Stimulated activated CD8-positive, alpha-beta memory T cell treated with anti-CD3 and anti-CD28 coated beads, Interleukin-7, amount 100 ng/mL, for 4 hours (primary cell): ENCODE measurements at places on chromosomes 1 and 21.

- no peak for DNase-seq
Observed at GRCh38 chr1:214636436-214636835, 33.4 kb downstream of the CENPF start.

- DNase-seq, result no peak
Observed at GRCh38 chr1:208159555-208160258, 84.5 kb downstream of the PLXNA2 start.

DNA sequence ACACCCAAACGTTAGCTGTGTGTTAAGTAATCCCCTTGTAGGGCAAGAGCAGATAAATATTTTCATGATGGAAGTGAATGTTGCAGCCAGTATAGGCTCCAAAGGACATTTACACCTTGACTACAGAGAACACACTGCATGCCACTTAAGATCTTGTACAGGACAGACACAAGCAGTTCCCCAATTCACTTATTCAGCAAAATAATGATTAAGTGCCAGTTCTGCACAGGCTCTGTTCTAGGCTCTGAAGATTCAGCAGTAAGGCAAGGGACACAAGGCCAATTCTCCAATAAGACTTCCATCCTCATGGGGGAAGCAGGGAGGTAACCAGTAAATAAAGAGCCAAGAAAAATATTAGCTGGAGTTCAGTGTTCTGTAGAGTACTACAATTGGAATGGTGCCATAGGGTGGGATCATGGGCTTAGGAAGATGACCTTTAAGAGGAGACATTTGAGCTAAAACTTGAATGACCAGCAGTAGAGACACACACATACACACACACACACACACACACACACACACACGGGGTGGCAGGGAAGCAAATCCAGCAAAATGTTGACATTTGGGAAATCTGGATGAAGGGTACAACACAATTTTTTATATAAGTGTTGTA lies 199.9 kb upstream of the JUN start:
- DNase-seq, result no peak

GRCh38 chr1:191498318-191498717 lies 659.9 kb upstream of the RGS18 start:
- no peak for DNase-seq

DNA sequence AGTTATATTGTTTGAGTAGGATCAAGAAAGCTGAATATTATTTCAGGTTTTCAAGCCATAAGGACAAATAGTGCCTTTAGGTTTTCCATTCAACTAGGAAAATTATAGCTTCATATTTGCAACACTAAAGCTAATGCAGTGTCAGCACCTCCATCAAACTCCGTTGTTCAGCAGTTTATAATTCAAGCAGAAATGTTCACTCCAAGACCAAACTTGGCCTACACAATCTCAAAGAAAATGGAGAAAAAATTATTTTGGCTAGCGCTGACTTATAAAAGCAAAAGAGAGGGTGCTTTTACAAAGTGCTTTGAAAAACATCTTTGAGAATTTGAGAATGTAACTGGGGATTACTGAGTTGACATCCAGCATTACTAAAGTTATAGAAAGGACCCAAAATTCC lies 1.4 kb downstream of the SPAG17 start:
- no peak for DNase-seq

DNA sequence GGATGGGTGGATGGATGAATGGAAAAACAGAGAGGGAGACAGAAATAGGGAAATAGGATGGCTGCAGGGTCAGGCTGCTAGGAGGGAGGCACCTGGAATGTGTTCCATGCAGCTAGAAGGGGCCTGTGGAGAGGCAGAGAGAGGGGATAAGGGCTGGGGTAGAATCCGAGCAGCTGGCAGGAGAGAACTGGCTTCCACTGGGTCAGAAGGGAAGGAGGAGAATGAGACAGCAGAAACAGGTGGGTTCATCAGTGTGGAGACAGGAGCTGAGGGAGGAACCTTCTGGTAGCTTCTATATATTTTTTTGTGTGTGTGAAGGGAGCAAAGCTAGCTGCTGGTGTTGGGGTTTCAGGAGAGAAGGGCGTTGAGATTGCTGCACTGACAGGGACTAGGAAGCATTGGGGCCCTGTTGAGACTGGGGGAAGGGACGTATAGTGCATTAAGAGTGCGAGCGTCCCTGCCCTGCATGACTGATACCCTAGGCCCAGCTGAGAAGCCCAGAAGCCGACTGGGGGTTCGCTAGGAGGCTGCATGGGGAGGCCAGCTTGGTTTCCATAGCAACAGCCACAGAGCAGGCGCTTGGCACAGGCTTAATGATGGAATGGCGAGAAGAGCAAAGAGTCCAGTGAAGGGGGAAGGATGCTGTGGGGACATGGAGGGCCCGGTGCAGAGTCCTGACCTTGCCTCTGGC lies 14.8 kb upstream of the KIF21B start:
- DNase-seq, result no peak

GRCh38 chr21:42330380-42331371 lies 15.5 kb upstream of the TFF3 start:
- no peak for DNase-seq

DNA sequence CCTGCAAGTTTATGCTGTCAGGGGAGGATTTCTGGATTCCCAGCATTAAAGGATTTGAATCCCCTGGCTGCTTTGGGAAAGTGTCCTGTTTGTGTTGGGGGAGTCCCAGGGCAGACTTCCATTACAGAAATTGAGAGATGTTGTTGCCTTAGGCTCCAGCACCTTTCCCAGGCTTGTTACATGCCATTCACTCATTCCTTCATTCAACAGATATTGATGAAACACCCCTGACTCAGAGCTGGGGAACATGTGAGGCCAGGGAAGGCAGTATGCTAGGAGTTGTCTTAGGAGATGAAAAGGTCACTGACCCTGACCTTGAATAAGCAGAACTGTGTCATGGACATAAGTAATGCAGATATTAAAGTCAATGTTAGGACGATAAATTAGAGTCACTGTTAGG lies 161.7 kb downstream of the NTMT2 start:
- DNase-seq, result no peak

GRCh38 chr1:231931846-231932454 lies 305.4 kb downstream of the DISC1 start:
- DNase-seq, result peak; percentile 3

DNA sequence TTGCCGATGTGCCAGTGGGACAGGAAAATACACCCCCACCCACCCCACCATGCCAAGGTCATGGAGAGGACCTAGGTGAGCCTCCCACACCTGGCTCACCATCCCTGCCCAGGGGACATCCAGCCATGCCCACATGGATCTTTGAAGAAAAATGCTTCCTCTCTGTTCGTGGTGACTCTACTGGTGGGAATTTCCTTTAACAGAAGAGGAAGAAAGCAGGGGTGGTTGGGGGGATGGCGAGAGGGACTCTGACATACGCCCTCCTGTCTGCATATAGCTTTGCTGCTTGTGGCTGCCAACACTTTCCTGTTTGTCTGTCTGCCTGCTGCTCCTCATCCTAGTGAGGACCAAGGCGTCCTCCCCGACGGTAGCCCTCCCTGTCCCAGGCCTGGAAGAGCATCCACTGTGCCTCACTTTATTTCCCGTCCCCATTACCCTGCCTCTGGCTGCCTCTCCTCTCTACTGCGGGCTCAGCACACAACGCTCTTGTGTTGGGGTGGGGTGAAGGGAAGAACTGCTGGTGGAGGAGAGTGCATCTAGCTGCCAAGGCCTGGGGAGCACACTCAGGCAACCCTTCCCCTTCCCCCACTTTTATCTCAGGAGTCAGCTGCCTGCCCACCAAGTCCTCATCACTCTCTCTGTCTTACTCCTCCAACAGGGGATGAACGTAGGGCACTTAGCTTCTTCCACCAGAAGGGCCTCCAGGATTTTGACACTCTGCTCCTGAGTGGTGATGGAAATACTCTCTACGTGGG lies 2.5 kb downstream of the SEMA4A start:
- no peak for DNase-seq

DNA sequence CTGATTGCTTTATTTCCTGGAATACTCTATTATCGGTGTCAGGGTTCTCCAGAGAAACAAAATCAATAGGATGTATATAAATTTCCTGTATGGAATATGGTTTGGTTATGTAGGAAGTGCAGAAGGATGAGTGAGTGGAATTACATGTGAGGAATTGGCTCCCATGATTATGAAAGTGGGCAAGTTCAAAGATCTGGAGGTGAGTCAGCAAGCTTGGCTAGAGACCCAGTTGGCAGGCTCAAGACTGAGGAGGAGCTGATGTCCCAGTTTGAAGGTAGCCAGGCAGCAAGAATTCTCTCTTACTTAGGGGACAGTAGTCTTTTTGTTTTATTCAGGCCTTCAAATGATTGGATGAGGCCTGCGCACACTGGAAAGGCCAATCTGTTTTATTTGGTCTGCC lies 57.5 kb downstream of the MAP3K7CL start:
- no peak for DNase-seq
